Trophoblast cell (in vitro differentiated cells and primary cell): ENCODE measurements at places on chromosomes 2 and 18.

DNA sequence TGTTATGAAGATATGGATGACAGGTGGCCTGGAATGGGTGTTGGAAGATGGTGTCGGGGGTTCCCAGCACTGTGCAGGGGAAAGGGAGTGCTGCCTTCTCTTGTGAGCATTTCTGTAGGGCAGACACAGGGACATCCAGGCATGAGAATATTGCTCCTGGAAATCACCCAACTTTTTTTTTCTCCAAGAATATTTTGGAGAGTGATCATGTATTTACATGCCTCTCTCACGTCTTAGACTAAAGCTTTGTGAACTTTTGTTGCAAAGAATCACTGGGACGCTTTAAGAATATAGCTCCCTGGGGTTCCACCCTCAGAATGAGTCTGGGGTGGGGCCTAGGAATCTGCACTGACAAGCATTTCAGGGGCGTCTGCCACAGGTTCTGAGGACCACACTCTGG lies 68.7 kb downstream of the VWA3B start:
- no peak overlapping the region for H3K27ac ChIP-seq
- H3K4me3 ChIP-seq = no peak overlapping the region
- no peaks in the 10 kb centered on the region for H3K27me3 ChIP-seq
- H3K36me3 ChIP-seq = no peaks in the 10 kb centered on the region

GRCh38 chr18:62211325-62211828 lies 24.3 kb downstream of the RELCH start:
- H3K27me3 ChIP-seq = no peaks in the 10 kb centered on the region
- DNase-seq = no peak
- no peak overlapping the region for H3K27ac ChIP-seq

GRCh38 chr2:190910341-190911136 lies 29.9 kb downstream of the GLS start:
- no peaks in the 10 kb centered on the region for H3K4me1 ChIP-seq
- no peak overlapping the region for H3K27ac ChIP-seq
- H3K36me3 ChIP-seq = peaks cover 7% of the 10 kb centered on the region
- no peaks in the 10 kb centered on the region for H3K27me3 ChIP-seq
- no peak overlapping the region for H3K4me3 ChIP-seq

DNA sequence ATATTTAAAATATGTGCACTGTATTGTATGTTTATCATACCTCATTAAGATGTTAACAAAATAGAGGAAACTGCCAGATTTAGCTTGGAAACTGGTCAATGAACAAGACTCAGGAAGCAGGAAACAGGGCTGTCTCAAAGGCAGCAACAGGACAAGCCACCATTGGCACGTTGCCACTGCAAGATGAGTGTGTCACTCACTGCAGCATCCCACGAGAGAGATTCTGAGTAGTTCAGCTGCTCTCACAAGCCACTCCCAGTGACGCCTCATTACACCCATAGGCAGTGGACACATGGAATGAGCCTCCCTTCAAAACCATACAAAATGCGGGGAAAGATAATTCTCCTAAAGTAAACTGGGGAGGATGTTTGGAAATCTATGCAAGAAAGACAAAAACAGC lies 181.9 kb upstream of the DLGAP1 start:
- H3K36me3 ChIP-seq = no peaks in the 10 kb centered on the region
- no peaks in the 10 kb centered on the region for H3K4me1 ChIP-seq
- no peak overlapping the region for H3K27ac ChIP-seq
- no peak overlapping the region for H3K4me3 ChIP-seq

DNA sequence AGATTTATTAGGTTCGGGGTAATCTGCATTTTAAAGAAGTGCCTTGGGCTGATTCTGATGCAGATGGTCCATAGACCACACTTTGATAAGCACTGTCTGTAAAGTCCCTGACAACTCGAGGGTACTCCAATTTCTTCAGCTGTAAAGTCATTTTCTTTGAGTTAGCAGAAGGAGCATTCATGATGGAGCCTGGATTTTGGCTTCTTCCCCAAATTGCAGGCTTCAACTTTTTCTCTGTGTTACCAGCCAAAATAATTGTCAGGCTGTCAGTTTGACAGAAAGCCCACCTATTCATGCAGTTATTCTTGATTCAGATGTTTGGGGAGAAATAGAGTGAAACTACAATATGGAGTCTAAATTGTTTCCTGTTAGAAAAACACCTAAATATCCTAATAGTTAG lies 66.0 kb downstream of the RPL37A start:
- no peak for DNase-seq
- H3K27me3 ChIP-seq = no peaks in the 10 kb centered on the region
- no peak overlapping the region for H3K4me3 ChIP-seq

- no peak overlapping the region for H3K4me3 ChIP-seq
- no peak overlapping the region for H3K27ac ChIP-seq
- no peaks in the 10 kb centered on the region for H3K27me3 ChIP-seq
- no peak for DNase-seq
- H3K36me3 ChIP-seq = peaks cover 27% of the 10 kb centered on the region
These were observed 7.1 kb downstream of the THAP4 start for GRCh38 chr2:241629762-241630435.

DNA sequence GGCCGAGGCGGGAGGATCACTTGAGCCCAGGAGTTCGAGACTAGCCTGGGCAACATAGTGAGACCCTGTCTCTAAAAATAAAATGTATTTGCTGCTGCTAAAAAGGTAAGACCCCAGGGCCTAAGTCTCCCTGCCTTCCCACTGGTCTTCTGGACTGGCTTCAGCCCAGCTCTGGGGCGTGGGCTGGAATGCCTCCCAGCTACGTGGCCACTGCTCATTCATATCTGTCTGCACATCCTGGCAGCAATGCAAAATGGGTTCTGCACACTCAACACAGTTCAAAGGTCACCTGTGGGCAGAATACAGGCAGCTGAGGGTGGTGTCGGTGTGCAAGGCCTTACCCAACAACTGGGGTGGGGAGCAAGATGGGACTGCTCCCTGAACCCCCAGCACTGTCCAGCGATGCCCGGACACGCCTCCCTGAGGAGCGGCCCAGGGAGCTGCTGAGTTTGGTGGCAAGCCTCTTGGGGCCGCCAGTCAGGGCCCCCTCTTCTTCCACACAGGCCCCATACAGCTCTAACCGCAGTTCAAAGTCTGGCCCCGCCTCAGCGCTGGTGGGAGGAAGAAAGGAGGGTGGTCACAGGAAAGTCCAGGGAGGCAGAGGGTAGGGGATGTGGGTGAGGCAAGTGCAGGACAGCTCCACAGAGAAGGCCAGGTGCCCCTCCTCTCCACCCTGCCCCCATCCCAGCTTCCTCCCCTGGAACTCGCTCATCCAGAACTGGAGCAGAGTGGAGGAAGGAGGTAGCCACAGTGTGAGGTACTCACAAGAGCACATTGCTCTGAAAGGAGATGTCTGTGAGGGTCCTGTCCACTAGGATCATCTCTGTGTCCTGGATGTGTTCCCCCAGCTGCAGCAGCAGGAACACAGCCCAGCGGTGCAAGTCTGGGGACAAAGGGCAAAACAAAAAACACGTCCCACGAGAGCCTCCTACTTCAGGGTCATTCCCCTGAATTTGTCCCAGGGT lies 8.2 kb downstream of the WDR54 start:
- no peak for DNase-seq
- peaks cover 66% of the 10 kb centered on the region for H3K36me3 ChIP-seq
- H3K27me3 ChIP-seq = no peaks in the 10 kb centered on the region
- no peaks in the 10 kb centered on the region for H3K4me1 ChIP-seq
- H3K4me3 ChIP-seq = no peak overlapping the region

DNA sequence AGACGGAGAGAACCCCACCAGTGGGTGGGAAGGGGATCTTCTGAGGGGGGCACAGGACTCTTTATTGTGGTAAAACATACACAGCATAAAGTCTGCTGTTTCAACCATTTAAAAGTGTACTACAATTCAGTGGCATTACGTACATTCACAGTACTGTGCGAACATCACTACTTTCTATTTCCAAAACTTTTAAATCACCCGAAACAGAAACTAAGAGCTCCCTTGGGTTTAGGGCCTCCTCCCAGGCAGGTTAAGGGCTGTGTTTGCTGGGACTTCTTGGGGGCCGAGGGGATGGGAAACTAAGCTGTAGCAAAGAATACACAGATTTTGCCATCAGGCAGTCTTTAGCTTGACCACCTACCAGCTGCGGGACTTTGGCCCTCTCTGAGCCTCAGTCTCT lies 242.0 kb downstream of the HAUS1 start:
- H3K27me3 ChIP-seq = no peaks in the 10 kb centered on the region
- DNase-seq = no peak
- H3K4me3 ChIP-seq = no peak overlapping the region
- H3K4me1 ChIP-seq = no peaks in the 10 kb centered on the region

DNA sequence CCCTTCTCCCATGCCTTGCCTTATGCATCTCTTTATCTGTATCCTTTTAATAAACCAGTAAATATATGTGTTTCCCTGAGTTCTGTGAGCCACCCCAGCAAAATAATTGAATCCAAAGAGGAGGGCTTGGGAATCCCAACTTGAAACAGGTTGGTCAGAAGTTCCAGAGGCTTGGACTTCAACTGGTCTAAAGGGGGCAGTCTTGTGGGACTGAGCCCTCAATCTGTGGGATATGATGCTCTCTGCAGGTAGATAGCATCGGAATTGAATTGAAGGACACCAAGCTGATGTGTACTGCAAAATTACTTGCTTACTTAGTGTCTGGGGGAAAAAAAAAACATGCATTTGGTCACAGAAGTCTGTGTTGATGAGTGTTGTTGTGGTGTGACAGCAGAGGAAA lies 1033.5 kb upstream of the TMEFF2 start:
- H3K4me3 ChIP-seq = no peak overlapping the region
- H3K27ac ChIP-seq = no peak overlapping the region
- no peaks in the 10 kb centered on the region for H3K4me1 ChIP-seq
- no peak for DNase-seq

GRCh38 chr2:36485521-36485920 lies 112.4 kb downstream of the FEZ2 start:
- no peak overlapping the region for H3K4me3 ChIP-seq
- H3K27me3 ChIP-seq = no peaks in the 10 kb centered on the region

DNA sequence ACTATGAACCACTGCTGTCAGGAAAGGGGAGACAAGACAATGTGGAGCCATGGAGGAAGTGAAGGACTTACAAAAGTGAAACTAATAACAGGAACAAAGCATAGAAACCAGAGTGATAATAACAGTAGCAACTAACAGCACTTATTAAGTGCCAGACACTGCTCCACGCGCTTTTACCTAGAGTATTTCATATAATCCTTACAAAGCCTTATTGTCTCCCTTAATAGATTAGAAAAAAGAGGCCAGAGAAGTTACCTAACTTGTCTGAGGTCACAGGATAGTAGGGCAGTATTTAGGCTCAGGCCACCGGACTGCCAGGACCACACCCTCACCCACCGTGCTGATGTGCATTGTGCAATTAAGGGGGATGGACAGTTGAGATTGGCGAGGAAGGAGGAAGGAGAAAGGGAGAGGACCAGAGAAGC lies 98.6 kb upstream of the NFU1 start:
- peaks cover 18% of the 10 kb centered on the region for H3K4me1 ChIP-seq
- no peaks in the 10 kb centered on the region for H3K27me3 ChIP-seq
- H3K36me3 ChIP-seq = peaks cover 8% of the 10 kb centered on the region
- DNase-seq = no peak
- H3K27ac ChIP-seq = no peak overlapping the region

DNA sequence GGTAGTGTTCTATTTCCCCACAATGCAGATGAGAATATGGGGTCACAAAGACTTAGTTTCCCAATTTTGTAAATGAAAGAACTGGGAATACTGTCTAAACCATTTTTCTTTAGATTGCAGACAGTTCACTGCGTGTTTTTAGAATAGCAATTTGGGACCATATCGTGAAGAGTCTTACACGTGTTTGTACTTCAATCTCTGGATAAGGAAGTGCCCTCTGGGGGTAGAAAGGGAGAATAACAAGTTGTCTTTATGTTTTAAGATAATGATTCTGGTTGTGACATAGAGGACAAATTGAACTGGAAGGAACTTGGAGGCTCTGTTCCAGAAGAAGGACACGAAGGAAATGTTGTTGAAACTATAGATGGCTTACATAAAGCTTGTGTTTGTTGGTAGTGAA lies 457.7 kb downstream of the CBLN2 start:
- no peak overlapping the region for H3K27ac ChIP-seq
- H3K4me3 ChIP-seq = no peak overlapping the region
- H3K27me3 ChIP-seq = no peaks in the 10 kb centered on the region
- no peak for DNase-seq

DNA sequence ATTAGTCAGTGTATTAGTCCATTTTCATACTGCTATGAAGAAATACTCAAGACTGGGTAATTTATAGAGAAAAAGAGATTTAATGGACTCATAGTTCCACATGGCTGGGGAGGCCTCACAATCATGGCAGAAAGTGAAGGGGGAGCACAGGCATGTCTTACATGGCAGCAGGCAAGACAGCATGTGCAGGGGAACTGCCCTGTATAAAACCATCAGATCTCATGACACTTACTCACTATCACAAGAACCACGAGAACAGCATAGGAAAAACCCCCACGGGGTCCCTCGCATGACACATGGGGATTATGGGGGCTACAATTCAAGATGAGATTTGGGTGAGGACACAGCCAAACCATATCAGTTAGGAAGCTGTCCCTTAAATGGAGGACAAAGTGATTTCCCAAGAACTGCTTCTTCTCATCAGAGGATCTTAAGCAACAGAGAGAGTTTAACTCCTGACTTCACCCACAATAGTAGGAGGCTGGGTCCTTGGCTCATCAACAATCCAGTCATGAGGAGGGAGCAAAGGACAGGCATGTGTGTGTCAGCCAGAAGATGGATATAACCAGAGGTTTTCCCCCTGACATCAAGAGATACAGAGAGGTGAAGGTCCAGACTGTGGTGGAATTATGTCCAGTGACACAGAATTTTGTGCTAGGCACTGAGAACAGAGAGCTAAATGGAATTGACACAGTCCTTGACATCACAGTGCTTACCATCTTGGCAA lies 203.8 kb upstream of the SH3BP4 start:
- no peak overlapping the region for H3K4me3 ChIP-seq
- no peaks in the 10 kb centered on the region for H3K4me1 ChIP-seq
- H3K27ac ChIP-seq = no peak overlapping the region
- H3K27me3 ChIP-seq = no peaks in the 10 kb centered on the region
